Subcutaneous adipose tissue (tissue), 4 donors: ENCODE measurements at places on chromosomes 13 and 19. TPM values are rescaled to one million over a fixed set of nuclear protein-coding genes. Genes with fewer than 3 reads are reported as not detected.

Gene RDH8
- total RNA-seq, result 1.3 TPM

Gene ZNF763
- total RNA-seq, result 5.5 TPM

Gene WDR87
- total RNA-seq, result not detected

Gene ZNF146
- total RNA-seq, result 39.1 TPM

Gene CEACAM1
- total RNA-seq, result 3.4 TPM

Gene TMEM238
- total RNA-seq, result 2.8 TPM

Gene NLRP9
- total RNA-seq, result not detected

Gene UHRF1
- total RNA-seq, result 1.3 TPM

Gene ZSWIM9
- 2.8 TPM for total RNA-seq

Gene FREM2
- 2.9 TPM for total RNA-seq
